ENCODE measurements at places on chromosomes 5 and 9. TPM values are rescaled to one million over a fixed set of nuclear protein-coding genes. Genes with fewer than 3 reads are reported as not detected.

Gene PFN3
- total RNA-seq = not detected

DNA sequence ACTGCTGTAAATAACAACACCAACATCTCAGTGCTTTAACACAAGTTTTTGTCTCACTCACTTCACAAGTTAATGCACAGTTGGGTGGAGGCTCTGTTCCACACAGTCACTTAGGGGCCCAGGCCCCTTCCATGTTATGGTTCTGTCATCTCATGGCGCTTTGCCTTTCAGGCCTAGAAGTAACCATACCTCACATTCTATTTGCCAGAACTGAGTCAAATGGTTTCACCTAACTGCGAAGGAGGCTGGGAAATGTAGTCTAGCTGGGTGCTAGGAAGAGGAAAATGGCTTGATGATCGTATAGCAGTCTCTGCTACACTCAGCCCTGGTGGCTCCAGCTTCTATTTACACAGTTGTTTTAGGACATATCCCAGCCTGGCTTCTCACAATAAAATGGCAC is 23.1 kb upstream of the MVB12B start:
- no peak overlapping the region for H3K27ac ChIP-seq
- H3K27me3 ChIP-seq = peaks cover 14% of the 10 kb centered on the region
- no peak for DNase-seq
- H3K4me1 ChIP-seq = peaks cover 2% of the 10 kb centered on the region
- H3K36me3 ChIP-seq = no peaks in the 10 kb centered on the region
- no peak overlapping the region for H3K4me3 ChIP-seq

DNA sequence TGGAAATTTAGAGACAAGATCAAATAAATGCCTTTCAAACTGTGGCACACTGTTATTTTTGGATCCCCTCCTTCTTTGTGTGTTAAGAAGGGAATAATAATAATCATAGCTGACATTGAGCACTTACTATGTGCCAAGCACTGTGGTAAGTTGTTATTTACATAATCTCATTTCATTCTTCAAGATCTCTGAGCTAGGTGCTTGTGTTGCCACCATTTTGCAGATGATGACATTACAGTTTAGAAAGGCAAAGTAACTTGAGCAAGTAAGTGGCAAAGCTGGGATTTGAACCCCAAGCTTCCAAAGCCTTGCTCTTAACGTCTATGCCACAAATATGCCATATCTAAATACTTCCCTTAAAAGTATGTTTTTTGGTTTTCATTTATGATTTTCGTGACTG is 121.8 kb upstream of the TMEM161B start:
- H3K36me3 ChIP-seq = no peaks in the 10 kb centered on the region
- H3K4me3 ChIP-seq = no peak overlapping the region

DNA sequence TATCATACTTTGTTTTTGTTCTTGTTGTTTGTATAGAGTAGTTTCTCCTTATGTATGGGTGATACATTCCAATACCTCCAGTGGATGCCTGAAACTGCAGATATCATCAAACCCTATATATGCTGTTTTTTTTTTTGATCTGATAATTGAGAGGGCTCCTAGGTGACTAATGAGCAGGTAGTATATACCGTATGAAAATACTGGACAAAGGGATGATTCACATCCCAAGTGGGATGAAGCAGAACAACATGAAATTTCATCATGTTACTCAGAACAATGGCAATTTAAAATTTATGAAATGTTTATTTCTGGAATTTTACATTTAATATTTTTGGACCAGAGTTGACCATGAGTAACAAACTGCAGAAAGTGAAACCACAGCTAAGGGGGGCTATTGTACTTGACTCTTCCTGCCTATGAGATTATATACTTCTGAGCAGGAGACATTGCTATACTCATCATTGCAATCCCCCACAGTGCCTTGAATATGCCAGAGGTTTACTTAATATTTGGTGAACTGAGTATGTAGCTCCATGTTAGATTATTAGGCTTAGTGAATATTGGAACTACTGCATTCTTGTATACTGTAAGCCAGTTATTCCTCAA is 258.7 kb upstream of the FBXL7 start:
- H3K36me3 ChIP-seq = no peaks in the 10 kb centered on the region
- DNase-seq = no peak
- H3K27me3 ChIP-seq = no peaks in the 10 kb centered on the region
- H3K27ac ChIP-seq = no peak overlapping the region
- no peaks in the 10 kb centered on the region for H3K4me1 ChIP-seq
- no peak overlapping the region for H3K4me3 ChIP-seq

- no peak overlapping the region for H3K27ac ChIP-seq
- H3K4me1 ChIP-seq = peaks cover 5% of the 10 kb centered on the region
- no peaks in the 10 kb centered on the region for H3K36me3 ChIP-seq
- H3K27me3 ChIP-seq = peaks cover 14% of the 10 kb centered on the region
Observed at GRCh38 chr5:127562252-127562651, 44.8 kb downstream of the PRRC1 start.

- no peak overlapping the region for H3K27ac ChIP-seq
- peaks cover 25% of the 10 kb centered on the region for H3K4me1 ChIP-seq
- DNase-seq = peak; percentile 18
- H3K4me3 ChIP-seq = no peak overlapping the region
Observed at GRCh38 chr9:105359892-105360291, 87.9 kb upstream of the FSD1L start.

Data from activated T-helper 2 cell treated with anti-CD3 and anti-CD28 coated beads, Interferon-gamma antibody, Interleukin-2, Interleukin-4, amounts not matched to agents 10 μg/mL and 5 μg/mL and 100 μg/mL, durations not matched to agents 14 hours and 24 hours and 36 hours (primary cell).